ENCODE measurements at places on chromosomes 3 and 15.

- no peak for DNase-seq
These were observed 24.5 kb upstream of the GMNC start for GRCh38 chr3:190886945-190887344.

GRCh38 chr15:78634210-78635145 is 6.5 kb downstream of the CHRNB4 start:
- no peak for DNase-seq

- no peak for DNase-seq
These were observed 128.0 kb upstream of the PRICKLE2 start for GRCh38 chr3:64353226-64353625.

DNA sequence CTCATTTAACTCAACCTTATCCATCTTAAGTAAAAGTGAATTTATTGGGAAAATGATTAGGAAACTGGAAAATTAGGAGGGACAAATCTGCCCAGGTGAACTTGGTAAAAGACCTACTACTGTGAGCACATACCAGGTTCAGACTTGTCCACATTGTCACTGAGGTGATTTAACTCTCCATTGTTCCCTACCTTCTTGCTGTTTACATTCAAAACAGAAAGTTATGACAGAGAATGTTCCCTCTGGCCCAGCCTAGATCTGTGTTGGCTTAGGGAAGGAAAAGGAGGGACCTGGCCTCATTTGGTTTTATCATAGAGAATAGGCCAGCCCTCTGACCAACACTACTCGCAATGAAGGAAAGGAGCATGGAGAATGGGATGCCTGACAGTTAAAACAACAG is 117.6 kb downstream of the SATB1 start:
- no peak for DNase-seq

DNA sequence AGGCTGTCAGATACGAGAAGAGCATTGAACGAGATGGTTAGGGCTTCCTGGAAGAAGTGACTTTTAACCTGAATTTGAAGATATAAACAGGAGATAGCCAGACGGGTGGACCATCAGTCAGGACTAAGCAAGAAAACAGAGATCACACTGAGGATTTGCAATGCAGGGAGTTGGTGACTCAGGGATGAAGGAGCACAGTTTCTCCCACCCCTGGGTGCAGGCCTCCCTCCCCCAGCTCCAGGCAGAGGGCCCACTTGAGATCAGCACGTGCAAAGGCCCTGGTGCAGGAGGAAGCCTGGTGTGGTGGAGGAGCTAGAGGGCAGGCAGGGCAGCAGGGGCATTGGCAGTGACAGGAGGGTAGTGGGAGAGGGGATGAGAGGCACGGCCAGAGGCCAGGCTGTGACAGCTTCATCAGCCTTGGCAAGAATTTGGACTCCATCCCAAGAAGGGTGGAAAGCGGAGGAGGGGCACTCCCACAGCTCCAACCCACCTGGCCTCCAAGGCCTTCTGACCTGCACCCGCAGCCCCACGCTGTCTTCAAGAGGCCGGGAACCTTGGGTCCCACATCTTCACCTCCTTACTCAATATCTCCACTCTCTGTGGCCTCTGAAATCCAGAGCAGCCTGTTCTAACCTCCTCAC is 8.7 kb upstream of the PCSK6 start:
- DNase-seq: no peak

DNA sequence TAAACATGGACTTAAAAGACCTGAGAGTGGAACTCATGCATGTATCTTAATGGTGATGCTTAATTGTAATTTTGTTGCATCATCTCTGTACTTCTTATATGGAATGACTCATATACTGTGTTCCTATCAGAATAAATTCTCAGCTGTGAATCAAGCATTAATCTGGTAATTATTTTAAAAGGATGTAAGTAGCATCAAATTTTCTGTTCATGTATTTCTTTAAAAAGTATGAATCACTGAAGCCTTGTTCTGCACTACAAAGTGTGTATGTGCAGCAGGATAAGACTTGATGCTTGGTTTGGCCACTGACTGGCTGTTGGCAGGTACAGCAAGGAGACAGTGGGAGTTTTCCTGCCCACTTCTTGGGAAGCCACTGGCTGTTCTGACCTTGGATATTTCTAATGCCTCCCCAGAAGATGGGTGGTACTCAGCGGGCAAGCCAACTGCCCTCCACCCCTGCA is 123.9 kb downstream of the ANO10 start:
- no peak for DNase-seq

- no peak for DNase-seq
These were observed 412.7 kb downstream of the CNTN4 start for GRCh38 chr3:2511356-2511755.

GRCh38 chr15:80730387-80730786 is 35.3 kb downstream of the ABHD17C start:
- DNase-seq: no peak

- DNase-seq: no peak
These were observed 27.2 kb downstream of the INTS14 start for GRCh38 chr15:65583701-65584100.

GRCh38 chr3:48268936-48269561 is 28.1 kb downstream of the ZNF589 start:
- DNase-seq: no peak

GRCh38 chr15:30791239-30792175 is 112.2 kb upstream of the FAN1 start:
- no peak for DNase-seq

DNA sequence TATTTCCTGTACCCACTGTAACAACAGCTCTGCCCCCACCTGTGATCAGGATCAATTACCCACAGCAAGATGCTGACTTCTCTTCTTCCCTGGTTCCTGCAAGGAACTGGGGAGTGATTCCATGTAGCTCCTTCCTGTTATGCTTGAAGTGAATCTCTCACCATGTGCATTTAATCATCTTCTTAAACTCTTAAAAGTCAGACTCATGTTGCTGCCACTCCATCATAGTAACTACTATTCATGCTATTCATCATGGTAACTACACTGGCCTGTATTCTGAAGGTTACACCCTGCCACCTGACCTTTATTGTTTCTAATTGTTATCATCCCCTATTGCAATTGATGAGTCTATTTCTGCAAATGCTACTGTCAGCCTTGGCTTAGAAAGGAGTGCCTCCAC is 89.5 kb downstream of the SUCNR1 start:
- DNase-seq: no peak

DNA sequence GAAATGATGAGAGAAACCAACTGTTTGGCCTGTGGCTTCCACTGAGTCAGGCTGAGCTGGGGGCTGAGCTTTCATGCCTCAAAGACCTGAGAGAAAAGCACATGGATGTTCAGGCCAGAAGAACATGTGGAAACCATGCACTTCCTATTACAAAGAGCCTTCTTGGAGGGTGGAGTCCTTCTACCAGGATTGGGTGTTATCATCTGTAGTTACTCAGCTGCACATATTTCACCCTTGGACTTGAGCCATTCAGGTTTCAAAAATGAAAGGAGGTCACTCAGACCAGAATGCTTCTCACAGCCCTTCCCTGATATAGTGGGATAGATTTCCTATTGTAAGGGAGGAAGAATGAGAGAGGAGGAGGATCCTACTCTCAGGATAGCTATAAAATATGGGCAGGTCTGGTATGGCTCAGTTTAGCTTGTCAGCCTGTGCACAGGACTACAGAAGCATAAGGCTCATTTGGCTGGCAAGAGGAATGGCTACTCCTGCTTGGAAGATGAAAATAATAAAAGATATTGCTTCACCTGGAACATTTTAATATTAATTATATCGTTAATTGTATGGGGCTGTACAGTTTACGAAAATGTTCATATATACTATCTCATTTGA is 173.6 kb upstream of the TMC3 start:
- DNase-seq: no peak

DNA sequence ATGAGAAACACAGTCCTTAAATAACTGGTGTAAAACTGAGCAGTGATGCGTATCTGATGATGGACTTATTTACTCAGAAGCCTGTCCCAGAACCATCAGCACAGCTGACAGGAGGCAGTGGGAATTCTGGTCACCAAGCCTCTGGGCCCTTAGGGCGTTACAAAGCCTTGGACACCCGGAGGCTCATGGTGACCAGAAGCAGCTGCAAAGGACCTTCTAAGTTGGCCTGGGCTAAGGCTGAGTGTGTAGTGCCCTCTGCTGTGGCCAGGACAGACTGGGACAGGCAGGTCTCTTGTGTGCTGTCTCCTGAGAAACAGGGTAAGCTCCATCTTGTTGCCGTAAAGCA is 168.9 kb downstream of the ATP10A start:
- no peak for DNase-seq
